ENCODE measurements at places on chromosomes 1 and 21. TPM values are rescaled to one million over a fixed set of nuclear protein-coding genes. Genes with fewer than 3 reads are reported as not detected.

DNA sequence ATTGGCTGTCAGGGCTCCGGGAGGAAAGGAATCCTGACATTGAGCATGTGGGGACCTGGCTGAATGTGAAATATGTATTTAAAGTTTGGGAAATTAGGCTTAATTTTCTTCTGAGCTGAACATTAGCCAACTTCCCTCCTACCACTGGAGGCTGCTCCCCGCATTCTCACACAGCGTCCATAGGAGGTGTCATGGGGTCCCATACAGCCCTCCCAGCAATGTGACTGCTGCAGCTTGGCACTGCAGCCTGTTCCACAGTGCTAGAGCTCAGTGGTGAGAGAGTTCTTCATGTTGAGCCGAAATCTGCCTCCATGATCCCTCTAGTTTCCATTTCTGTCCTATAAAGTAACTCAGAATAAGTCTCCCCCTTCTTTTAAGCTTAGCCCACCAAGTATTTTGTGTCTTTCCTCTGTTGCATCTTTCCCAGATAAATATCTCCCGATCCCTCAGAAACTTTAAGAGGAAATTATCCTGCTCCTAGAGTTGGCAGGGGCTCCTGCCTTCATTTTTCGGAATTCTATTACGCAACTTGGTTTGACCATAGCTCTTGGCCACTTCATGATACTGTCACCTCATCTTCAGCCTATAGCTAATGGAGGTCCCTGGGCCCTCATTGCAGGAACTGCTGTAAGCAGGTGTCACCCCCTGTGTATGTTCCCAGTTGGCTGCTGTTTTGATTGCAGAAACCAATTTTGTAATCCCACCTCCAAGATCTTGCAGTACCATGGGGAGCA is 2.0 kb downstream of the FCRL6 start:
- no peak overlapping the region for H3K27ac ChIP-seq
- peaks cover 6% of the 10 kb centered on the region for H3K36me3 ChIP-seq
- no peaks in the 10 kb centered on the region for H3K4me1 ChIP-seq
- H3K4me3 ChIP-seq = no peak overlapping the region
- H3K27me3 ChIP-seq = peaks cover 6% of the 10 kb centered on the region

DNA sequence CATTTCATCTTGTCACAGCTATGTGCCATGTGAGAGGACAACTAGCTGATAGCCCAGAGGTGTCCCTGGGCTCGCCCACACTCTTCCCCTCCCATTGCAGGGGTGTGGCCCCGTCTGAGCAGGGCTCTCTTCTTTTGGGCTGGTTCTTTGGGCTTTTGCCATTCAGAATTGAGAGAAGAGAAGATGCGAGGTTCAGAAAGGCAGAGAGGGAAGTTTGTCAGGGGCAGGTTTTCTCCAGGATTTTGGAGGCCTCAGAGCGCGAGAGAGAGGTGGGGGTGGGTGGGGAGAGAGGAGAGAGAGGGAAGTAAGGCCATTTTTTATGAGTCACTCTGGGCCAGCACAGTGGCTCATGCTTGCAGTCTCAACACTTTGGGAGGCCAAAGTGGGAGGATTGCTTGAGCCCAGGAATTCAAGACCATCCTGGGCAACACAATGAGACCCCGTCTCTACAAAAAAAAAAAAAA is 5.2 kb downstream of the IFI6 start:
- no peaks in the 10 kb centered on the region for H3K36me3 ChIP-seq
- no peak overlapping the region for H3K27ac ChIP-seq
- no peak for DNase-seq
- H3K27me3 ChIP-seq = peaks cover 3% of the 10 kb centered on the region
- no peak overlapping the region for H3K4me3 ChIP-seq

DNA sequence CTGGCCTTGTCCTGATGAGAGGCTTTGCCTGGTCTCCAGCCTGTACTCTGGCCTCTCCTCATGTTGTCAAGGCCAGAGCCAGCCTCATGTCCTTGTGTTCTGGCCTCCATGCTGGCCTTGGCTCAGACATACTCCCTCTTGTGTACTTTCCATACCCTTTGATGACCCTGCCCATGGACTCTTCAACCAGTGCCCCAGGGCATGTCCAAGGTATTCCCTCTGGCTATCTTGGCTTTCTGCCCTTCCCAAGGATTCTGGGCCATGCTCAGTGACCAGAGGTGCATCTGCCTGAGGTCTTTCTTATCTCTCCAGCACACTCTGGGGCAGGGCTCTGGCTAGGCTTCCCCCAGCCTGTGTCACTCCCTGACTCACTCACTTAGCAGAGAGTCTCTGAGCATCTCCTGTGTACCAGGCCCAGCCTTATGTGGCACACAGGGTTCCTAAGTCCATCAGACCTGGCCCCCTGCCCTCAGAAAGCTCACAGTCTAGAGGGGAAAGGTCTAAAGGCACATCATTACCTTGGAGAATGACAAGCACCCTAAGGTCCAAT is 141.4 kb upstream of the GRIK3 start:
- H3K27me3 ChIP-seq = peaks cover 5% of the 10 kb centered on the region
- no peak for DNase-seq
- H3K4me3 ChIP-seq = no peak overlapping the region
- peaks cover 9% of the 10 kb centered on the region for H3K4me1 ChIP-seq
- no peak overlapping the region for H3K27ac ChIP-seq

- no peak overlapping the region for H3K4me3 ChIP-seq
- no peak for DNase-seq
- no peaks in the 10 kb centered on the region for H3K36me3 ChIP-seq
- no peak overlapping the region for H3K27ac ChIP-seq
Measured at GRCh38 chr1:10721381-10722321, 74.8 kb downstream of the CASZ1 start.

Gene MROH9
- total RNA-seq = not detected

DNA sequence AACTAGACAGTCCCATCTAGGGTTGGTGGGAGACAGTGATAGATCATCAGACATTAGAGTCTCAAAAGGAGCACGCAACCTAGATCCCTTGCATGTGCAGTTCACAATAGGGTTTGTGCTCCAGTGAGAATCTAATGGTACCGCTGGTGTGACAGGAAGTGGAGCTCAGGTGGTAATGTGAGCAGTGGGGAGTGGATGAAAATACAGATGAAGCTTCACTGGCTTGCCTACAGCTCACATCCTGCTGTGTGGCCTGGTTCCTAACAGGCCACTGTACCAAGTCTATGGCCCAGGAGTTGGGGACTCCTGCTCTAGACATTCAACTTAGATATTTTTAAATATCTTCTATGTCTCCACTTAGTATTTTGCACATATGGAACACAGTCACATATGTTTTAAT is 231.1 kb upstream of the NRIP1 start:
- H3K4me1 ChIP-seq = no peaks in the 10 kb centered on the region
- peaks cover under 1% of the 10 kb centered on the region for H3K36me3 ChIP-seq
- no peak overlapping the region for H3K27ac ChIP-seq

- H3K36me3 ChIP-seq = peaks cover 3% of the 10 kb centered on the region
- peaks cover 33% of the 10 kb centered on the region for H3K4me1 ChIP-seq
- DNase-seq = no peak
- peaks cover 5% of the 10 kb centered on the region for H3K27me3 ChIP-seq
- H3K27ac ChIP-seq = no peak overlapping the region
Measured at GRCh38 chr1:109659145-109659544, 3.2 kb downstream of the GSTM4 start.

- H3K4me1 ChIP-seq = no peaks in the 10 kb centered on the region
- no peak overlapping the region for H3K27ac ChIP-seq
- DNase-seq = no peak
- peaks cover 2% of the 10 kb centered on the region for H3K27me3 ChIP-seq
- no peak overlapping the region for H3K4me3 ChIP-seq
Measured at GRCh38 chr1:20071416-20071815, 1.4 kb downstream of the PLA2G5 start.

Gene PKP1
- not detected for total RNA-seq

- DNase-seq = no peak
- peaks cover 42% of the 10 kb centered on the region for H3K36me3 ChIP-seq
- no peaks in the 10 kb centered on the region for H3K4me1 ChIP-seq
- no peak overlapping the region for H3K4me3 ChIP-seq
- H3K27me3 ChIP-seq = peaks cover 1% of the 10 kb centered on the region
Measured at GRCh38 chr21:44579833-44580144, 615 bp downstream of the KRTAP10-5 start.

GRCh38 chr21:43281661-43282357 is 113.0 kb downstream of the CRYAA start:
- H3K27me3 ChIP-seq = no peaks in the 10 kb centered on the region
- H3K36me3 ChIP-seq = no peaks in the 10 kb centered on the region
- no peak overlapping the region for H3K4me3 ChIP-seq
- no peak for DNase-seq
- H3K27ac ChIP-seq = no peak overlapping the region
- peaks cover 3% of the 10 kb centered on the region for H3K4me1 ChIP-seq

GRCh38 chr1:107964336-107965109 is 457 bp downstream of the VAV3 start:
- H3K27me3 ChIP-seq = peaks cover 17% of the 10 kb centered on the region
- peaks cover 4% of the 10 kb centered on the region for H3K36me3 ChIP-seq
- peak; percentile 35 for DNase-seq
- peak overlapping the region; percentile 93 for H3K4me3 ChIP-seq
- peak overlapping the region; percentile 74 for H3K27ac ChIP-seq
- peaks cover 19% of the 10 kb centered on the region for H3K4me1 ChIP-seq

- no peak overlapping the region for H3K27ac ChIP-seq
- H3K27me3 ChIP-seq = no peaks in the 10 kb centered on the region
- H3K4me3 ChIP-seq = no peak overlapping the region
- DNase-seq = no peak
- H3K4me1 ChIP-seq = no peaks in the 10 kb centered on the region
Measured at GRCh38 chr1:97806996-97807520, 113.8 kb downstream of the DPYD start.

- no peaks in the 10 kb centered on the region for H3K27me3 ChIP-seq
- no peaks in the 10 kb centered on the region for H3K36me3 ChIP-seq
- no peak for DNase-seq
- peaks cover 4% of the 10 kb centered on the region for H3K4me1 ChIP-seq
- H3K4me3 ChIP-seq = no peak overlapping the region
Measured at GRCh38 chr1:243731301-243731891, 118.6 kb downstream of the AKT3 start.

Gene FCRLA
- 0.39 TPM for total RNA-seq

DNA sequence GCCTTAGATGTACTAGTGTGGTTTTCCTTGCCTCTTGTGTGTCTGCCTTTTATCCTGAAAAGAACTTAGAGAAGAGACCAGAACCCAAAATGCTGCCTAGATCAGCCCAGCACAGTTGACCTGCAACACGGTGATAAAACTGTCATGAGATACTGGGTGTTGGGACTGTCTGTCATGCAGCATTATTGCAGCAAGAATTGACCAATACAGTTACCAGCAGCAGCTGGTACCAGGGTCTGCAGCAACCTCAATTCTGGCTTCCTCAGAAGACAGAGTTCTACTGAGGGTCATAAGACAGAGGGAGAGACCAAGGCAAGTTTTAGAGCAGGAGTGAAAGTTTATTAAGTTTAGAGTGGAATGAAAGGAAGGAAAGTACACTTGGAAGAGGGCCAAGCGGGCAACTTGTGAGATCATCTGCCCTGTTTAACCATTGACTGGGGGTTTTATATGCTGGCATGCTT is 182.0 kb downstream of the DYRK1A start:
- peaks cover 3% of the 10 kb centered on the region for H3K27me3 ChIP-seq
- DNase-seq = no peak
- peaks cover 10% of the 10 kb centered on the region for H3K4me1 ChIP-seq
- no peaks in the 10 kb centered on the region for H3K36me3 ChIP-seq

- H3K4me3 ChIP-seq = no peak overlapping the region
- no peak for DNase-seq
- peaks cover 6% of the 10 kb centered on the region for H3K27me3 ChIP-seq
- no peaks in the 10 kb centered on the region for H3K4me1 ChIP-seq
- peaks cover 13% of the 10 kb centered on the region for H3K36me3 ChIP-seq
Measured at GRCh38 chr1:5338466-5338865, 653.8 kb downstream of the NPHP4 start.

- peaks cover 33% of the 10 kb centered on the region for H3K4me1 ChIP-seq
- H3K36me3 ChIP-seq = no peaks in the 10 kb centered on the region
- H3K27me3 ChIP-seq = no peaks in the 10 kb centered on the region
- H3K27ac ChIP-seq = no peak overlapping the region
- no peak overlapping the region for H3K4me3 ChIP-seq
Measured at GRCh38 chr1:162133566-162133965, 64.1 kb downstream of the NOS1AP start.

- no peaks in the 10 kb centered on the region for H3K36me3 ChIP-seq
- no peak overlapping the region for H3K4me3 ChIP-seq
- no peak overlapping the region for H3K27ac ChIP-seq
Measured at GRCh38 chr1:69290291-69290690, 277.4 kb upstream of the LRRC7 start.

- no peak overlapping the region for H3K27ac ChIP-seq
- H3K4me3 ChIP-seq = no peak overlapping the region
- DNase-seq = no peak
- H3K4me1 ChIP-seq = no peaks in the 10 kb centered on the region
- no peaks in the 10 kb centered on the region for H3K27me3 ChIP-seq
Measured at GRCh38 chr1:84090447-84091245, 53.4 kb upstream of the PRKACB start.

DNA sequence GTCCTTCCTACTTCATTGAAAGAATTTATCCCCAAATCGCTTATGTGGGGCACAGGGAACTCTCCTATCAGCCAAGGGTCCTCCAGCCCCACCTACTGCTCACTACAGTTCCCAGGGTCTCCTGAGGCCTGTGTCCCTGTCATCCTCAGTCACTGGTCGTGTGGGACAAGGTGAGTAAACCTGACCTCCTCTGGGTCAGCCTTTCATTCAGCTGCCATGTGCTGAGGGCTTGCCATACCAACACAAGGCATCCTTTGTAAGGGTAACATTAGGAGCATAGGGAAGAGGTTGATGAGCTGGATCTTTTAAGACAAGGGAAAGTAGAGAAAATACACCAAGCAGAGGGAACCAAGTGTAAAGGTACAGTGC is 11.2 kb upstream of the SNAPIN start:
- H3K27me3 ChIP-seq = peaks cover 9% of the 10 kb centered on the region
- no peak for DNase-seq
- H3K4me1 ChIP-seq = peaks cover 2% of the 10 kb centered on the region
- peak overlapping the region; percentile 72 for H3K27ac ChIP-seq
- peaks cover 4% of the 10 kb centered on the region for H3K36me3 ChIP-seq

Gene BMP8A
- total RNA-seq = 0.37 TPM

Gene OR10K2
- not detected for total RNA-seq

DNA sequence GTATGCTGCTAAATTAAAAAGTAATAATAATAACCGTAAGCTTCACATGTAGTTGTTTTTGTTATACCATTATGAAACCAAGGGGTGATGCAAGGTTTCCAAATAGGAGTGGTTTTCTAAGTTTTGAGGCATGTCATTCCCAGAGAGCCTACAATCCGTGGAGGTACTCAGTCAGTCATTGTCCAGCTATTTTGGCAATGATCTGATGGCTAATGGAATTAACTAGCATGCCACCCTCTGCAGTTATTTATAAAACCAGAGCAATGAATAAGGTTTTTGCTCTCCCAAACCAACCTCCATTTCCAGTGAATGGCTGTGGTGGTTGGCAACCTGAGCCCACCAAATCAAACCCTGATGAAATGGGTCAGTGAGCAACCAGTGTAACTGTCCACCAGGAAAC is 106.4 kb downstream of the TBX15 start:
- H3K4me1 ChIP-seq = no peaks in the 10 kb centered on the region
- no peaks in the 10 kb centered on the region for H3K36me3 ChIP-seq
- H3K27me3 ChIP-seq = peaks cover 2% of the 10 kb centered on the region
- no peak overlapping the region for H3K27ac ChIP-seq
- DNase-seq = no peak
- H3K4me3 ChIP-seq = no peak overlapping the region

GRCh38 chr1:246632281-246633168 is 66.3 kb downstream of the CNST start:
- no peaks in the 10 kb centered on the region for H3K27me3 ChIP-seq
- H3K36me3 ChIP-seq = peaks cover 10% of the 10 kb centered on the region
- H3K4me1 ChIP-seq = no peaks in the 10 kb centered on the region
- H3K4me3 ChIP-seq = no peak overlapping the region

GRCh38 chr1:99755664-99756063 is 10.8 kb downstream of the FRRS1 start:
- H3K4me3 ChIP-seq = no peak overlapping the region
- no peaks in the 10 kb centered on the region for H3K36me3 ChIP-seq
- H3K4me1 ChIP-seq = no peaks in the 10 kb centered on the region
- no peak overlapping the region for H3K27ac ChIP-seq
- no peaks in the 10 kb centered on the region for H3K27me3 ChIP-seq
